ENCODE measurements at places on chromosomes 6 and 20. TPM values are rescaled to one million over a fixed set of nuclear protein-coding genes. Genes with fewer than 3 reads are reported as not detected.

- DNase-seq: no peak
These were observed 2.3 kb upstream of the KIAA0319 start for GRCh38 chr6:24648276-24648675.

DNA sequence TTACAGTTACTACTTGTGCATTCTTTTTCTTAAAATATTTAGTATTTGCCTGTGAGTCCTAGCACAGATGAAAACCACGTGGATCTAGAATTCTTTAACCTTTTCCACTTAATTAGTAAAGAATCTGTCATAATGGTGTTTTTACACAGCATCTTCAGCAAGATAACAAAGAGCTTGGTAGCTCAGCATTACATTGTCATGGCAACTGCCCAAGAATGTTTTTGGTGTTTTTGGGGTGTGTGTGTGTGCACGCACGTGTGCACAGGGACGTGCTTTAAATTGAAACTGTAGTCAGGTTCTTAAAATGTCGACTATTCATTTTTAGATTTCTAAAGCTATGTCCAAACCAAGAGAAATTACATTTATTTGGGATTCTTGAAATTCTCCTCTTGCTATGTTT lies 108.0 kb downstream of the FIG4 start:
- no peak for DNase-seq

DNA sequence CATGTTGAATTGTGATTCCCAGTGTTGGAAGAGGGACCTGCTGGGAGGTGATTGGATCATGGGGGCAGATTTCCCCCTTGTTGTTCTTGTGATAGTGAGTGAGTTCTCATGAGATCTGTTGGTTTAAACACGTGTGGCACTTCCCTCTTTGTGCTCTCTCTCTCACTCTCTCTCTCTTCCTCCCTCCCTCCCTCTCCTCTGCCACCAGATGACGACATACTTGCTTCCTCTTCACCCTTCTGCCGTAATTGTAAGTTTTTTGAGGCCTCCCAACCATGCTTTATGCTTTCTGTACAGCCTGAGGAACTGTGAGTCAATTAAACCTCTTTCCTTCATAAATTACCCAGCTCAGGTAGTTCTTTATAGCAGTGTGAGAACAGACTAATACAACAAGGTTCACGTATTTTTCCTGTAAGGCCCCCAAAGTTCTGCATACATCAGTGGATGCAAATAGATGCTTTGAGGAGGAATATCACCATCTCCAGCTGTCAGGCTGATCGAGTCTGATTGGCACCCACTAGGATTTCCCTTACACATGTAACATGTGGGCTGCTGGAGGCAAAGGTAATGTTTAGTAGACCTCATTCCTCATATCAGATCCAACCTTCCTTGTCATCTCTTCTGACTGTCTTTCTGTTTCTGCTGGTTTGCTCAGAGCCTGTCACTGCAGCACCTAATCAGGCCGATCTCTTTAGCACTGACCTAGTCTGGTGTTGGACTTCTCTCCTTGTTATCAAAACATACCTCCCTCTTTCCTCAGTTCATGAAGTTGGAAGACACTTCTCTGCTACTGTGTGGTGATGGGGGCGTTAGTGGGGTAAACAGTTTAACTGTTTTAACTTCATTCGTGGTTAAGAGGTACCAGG lies 54.3 kb upstream of the BACH2 start:
- DNase-seq: peak; percentile 82

DNA sequence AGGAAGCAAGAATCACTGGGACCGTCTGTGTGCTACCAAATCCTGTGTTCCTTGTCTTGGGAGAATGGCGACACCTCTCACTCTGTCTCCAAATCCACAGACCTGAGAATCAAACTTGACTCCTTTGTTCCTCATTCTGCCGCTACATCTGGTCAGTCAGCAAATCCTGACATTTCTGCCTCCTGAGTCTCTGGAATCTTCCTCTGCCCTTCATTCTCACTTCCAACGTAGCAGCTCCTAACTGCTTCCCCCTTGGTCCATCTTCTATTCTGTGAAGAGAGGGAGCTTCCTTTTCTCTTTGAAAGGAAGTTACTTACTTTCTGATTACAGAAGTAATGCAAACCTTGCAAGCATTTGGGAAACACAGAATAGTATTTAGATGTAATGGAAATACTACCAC lies 37.7 kb downstream of the SYTL3 start:
- DNase-seq: no peak

DNA sequence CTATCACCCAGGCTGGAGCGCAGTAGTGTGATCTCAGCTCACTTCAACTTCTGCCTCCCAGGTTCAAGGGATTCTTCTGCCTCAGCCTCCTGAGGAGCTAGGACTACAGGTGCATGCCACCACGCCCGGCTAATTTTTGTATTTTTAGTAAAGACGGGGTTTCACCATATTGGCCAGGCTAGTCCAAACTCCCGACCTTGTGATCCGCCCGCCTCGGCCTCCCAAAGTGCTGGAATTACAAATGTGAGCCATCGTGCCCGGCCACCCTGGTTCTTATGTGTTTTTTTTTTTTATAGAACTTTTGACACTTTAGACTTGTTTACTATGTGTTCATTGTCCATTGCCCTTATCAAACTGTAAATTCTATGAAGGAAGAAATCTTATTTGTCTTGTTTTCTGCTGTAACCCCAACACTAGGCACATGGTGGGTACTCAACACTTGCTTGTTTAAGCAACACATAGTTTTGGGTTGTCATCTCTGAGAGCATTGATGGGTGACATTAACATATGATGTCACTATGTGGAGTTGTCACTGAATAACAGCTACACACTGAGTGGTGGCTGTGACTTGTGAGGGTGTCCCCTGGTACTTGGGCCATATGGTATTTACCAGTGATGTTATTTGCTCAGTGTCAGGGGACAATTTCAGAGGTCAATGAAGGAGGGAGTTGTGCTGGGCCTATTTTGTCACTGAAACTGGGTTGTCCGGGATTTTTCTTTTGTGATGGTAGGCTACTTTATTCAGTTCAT lies 1.5 kb upstream of the PXMP4 start:
- DNase-seq: no peak

DNA sequence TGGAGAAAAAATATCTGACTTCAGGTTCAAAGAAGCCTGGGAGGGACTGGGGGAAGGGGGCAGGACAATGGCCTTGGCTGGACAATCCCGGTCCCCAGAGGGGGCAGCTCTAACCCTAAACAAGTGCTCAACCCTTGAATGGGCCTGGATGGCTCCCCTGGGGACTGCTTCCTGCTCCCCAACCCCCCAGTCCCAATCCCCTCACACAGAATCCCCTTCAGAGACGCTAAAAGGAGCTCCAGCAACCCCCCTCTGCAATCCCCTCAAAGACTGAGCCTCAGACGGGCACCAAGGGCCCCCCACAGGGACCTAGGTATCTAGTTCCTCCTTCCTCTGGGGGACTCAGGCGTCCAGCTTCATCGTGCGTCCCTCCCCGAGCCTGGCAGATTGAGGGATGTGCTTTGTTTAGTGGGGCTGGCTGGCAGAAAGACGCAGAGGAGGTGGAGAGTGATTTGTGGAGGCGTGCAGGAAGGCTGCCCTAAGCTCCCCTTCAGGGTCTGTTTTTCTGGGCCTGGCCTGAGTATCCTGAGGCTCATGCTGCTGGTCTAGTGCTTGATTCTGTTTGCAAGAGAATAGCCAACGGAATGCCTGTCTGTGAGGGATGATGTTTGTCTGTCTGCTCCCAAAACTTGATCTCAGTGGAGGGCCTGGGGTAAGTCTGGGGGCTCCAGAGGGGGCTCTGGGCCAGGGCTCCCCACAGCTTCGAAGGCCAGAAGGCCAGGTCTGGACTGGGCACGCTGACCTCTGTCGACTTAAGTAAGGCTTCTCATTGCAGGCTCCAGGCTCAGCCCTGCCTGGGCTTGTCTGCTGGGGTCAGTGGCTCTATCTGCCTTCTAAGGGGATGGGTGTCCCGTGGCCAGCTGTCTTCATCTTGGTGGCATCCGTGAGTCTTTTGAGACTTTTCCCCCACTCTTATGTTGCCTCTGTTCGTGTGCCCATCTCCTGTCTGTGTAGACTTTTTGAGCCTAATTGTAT lies 1.7 kb upstream of the POU5F1 start:
- no peak for DNase-seq

DNA sequence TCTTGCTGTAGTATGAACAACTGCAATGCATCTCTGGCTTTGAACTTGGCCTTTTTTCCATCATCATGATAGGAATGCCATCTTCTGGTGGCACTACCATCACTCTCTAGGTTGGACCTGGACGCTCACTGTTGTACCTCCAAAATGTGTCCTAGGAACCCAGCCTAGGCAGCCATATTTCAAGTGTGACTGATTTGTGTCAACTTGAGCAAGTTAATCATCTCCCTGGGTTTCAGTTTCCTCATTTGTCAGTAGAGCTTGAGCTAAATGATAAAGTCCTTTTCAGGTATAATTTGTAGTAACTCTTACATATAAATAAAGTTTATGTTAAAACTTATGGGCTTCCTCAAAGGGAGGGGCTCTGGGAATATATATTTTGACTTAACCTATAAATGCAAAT lies 241.7 kb upstream of the CEP162 start:
- no peak for DNase-seq

- peak; percentile 71 for DNase-seq
These were observed 231.8 kb downstream of the BCKDHB start for GRCh38 chr6:80338201-80338836.

GRCh38 chr6:84681693-84682326 lies 82.6 kb downstream of the TBX18 start:
- DNase-seq: no peak

DNA sequence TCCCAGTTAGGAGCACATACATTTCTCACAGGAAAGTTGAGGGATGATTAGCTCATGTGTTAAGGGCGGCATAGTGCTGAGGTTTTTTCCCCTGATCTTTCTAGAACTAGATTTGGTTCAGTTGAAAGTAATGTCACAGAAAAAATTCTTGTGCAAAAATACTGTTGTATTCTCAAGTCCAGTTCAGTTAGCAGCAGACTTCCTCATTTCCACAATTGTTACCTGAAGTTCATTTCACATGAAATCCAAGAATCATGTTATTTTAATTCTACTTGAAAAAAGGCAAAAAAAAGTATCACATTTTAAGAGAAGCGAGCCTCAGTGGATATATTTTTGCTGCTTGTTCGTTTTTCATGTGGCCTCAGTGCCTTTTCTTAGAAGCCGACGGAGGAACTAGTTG lies 227.8 kb downstream of the TMEM242 start:
- no peak for DNase-seq

GRCh38 chr6:43771210-43771857 lies 1.3 kb downstream of the VEGFA start:
- DNase-seq: no peak

GRCh38 chr6:39561536-39562266 lies 163.5 kb downstream of the KIF6 start:
- no peak for DNase-seq

DNA sequence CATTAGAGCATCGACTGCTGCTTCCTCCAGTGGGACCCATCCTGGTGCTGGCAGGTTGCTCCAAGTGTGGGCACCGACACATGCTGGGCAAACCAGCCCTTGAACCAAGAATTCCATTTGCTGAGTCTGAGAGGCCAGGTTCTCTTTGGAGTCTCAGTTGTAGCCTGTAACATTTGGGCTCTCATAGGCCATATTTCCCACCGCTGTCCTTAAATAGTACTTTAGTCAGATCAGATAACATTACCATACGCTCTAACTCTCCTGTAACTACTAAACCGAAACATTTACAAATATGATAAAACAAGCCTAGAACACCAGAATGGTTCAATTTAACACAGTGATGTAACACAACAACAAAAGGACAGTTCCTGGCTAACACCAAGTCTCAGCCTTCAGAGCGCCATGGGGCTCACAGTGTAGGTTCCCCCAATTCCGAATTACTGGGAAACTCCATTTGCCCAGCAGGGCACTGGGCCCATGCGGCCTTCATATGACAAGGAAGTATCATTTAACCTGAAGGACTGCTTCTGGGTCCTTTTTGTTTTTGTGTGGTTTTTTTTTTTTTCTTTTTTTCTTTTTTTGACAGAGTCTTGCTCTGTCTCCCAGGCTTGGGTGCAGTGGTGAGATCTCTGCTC lies 28.4 kb upstream of the CD93 start:
- DNase-seq: no peak

- no peak for DNase-seq
These were observed 12.8 kb downstream of the TEAD3 start for GRCh38 chr6:35483893-35484645.

- no peak for DNase-seq
These were observed 95.8 kb upstream of the TAB2 start for GRCh38 chr6:149221774-149222070.

GRCh38 chr6:99232056-99232455 lies 117.4 kb downstream of the FAXC start:
- no peak for DNase-seq

DNA sequence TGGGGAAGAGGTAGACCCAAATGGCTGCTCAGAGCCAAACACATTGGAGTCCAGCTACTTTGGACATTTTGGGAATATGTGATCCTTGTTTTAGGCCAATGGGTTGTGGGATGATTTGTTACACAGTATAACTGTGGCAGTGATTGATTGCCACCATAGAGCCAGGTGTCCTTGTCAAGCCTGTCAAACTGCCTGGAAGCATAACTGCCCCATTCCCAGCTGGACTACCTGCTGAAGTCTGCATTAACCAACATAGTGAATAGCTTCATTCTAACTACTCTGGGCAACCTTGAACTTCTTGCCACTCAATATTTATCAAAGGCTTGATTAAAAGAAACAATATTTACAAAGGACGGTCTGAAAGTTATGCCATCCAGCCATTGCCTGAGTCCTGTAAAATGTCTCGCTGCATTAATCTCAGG lies 164.7 kb downstream of the LINC00237 start:
- DNase-seq: no peak

- no peak for DNase-seq
These were observed 55.3 kb downstream of the UNC5CL start for GRCh38 chr6:40983752-40984151.

- no peak for DNase-seq
These were observed 318.7 kb downstream of the DOK5 start for GRCh38 chr20:54794110-54794509.

DNA sequence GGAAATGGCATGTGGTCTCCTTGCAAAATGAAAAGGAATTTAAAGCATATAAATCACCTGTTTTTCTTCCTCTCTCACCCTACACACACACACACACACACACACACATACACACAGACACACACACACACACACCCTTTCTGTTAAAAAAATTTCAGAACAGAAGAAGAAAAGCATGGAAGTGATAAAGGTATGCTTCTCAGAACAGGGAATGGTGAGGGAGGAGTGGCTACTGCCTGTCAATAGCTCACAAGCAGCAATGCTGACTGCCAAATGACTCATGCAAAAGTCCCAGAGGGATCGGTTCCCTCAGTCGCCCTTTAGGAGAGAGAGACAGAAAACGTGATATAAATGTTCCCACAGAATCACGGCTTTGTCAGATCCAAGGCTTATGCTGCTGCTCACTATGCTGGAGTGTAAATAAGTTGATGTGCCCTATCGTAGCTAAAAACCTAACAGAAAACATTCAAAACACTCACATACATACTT lies 102.6 kb downstream of the IBTK start:
- no peak for DNase-seq

VSX1 gene
- not detected for total RNA-seq

CRYBG1 gene
- 28.2 TPM for total RNA-seq

PRL gene
- total RNA-seq: 0.30 TPM

PLG gene
- 0.47 TPM for total RNA-seq

NKAPL gene
- 1.7 TPM for total RNA-seq

MEI4 gene
- total RNA-seq: 0.14 TPM

STX11 gene
- total RNA-seq: 2.4 TPM

GLP1R gene
- not detected for total RNA-seq

RBM24 gene
- total RNA-seq: not detected

HLA-DPB1 gene
- total RNA-seq: 42.8 TPM

DNPH1 gene
- 45.9 TPM for total RNA-seq

BPI gene
- not detected for total RNA-seq

MUCL3 gene
- not detected for total RNA-seq

NOX3 gene
- not detected for total RNA-seq
